ENCODE measurements at places on chromosomes 6 and 20.

GRCh38 chr6:168919470-168920179, 334.0 kb downstream of the THBS2 start:
- no peak for DNase-seq

- DNase-seq: no peak
These were observed 424.6 kb upstream of the PTCHD4 start for GRCh38 chr6:48535582-48536009.

DNA sequence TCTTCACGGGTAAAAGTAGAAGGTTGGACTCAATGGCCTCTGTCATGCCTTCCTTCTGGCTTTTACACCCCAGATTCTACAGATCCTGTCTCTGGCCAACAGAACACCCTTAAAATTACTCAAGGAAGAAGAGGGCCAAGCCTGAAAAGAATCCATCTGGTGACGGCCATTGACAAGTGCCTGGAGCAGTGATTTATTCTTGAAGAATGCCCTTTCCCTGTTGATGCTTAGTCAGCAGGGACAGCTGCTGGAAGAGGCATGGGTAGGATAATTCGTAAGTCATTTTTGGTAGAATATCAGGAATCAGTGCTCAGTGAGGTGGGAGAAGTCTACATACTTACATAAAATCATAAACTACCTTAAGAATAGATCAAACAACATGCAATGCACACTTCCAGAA, 397.9 kb downstream of the SAMD5 start:
- no peak for DNase-seq

GRCh38 chr6:56115715-56116114, 131.7 kb downstream of the COL21A1 start:
- no peak for DNase-seq

DNA sequence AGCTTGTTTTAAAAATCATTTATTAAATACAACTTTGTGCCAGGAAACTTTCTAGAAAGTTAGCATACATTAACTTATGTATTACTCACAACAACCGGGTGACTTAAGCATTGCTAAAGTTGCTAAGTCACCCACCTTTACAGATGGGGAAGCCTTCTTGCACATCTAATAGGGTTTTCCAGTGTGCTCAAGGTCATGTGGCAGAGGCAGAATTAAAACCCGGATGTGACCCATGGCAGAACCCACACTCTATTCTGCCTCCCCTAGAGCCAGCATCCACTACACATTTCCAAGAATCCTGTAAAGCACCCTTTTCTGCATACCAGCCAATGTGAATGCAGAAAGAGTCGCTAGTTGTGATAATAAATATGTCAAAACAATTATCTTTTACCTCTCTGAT, 13.4 kb downstream of the LINC00237 start:
- no peak for DNase-seq

Measured in activated CD8-positive, alpha-beta memory T cell treated with anti-CD3 and anti-CD28 coated beads for 4 hours (primary cell).